ENCODE measurements at places on chromosomes 2 and 18.
A peak's percentile ranks its signal among the peaks of the same experiment; 100 is the strongest.

- peak; percentile 74 for DNase-seq
These were observed 174.6 kb downstream of the HAUS1 start for GRCh38 chr18:46278481-46279465.

- DNase-seq = no peak
These were observed 32.3 kb upstream of the NABP1 start for GRCh38 chr2:191645434-191646162.

DNA sequence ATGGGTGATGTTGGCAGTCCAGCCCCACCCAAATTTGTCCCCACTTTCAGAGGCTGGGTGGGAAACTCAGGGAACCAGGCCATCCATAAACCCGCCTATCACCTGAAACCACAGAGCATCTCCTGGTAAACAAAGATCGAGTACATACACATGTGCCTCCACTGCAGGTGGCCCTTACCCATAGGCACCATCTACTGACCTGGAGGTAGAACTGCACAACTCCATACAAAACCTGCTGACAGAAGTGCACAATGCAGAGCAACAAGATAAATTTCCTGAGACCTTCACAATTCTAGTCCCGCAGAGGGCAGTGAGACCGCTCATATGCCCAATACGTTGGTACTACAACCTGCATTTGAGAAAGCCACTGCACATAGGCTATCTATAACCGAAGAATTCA lies 856.3 kb downstream of the SUCLG1 start:
- no peak for DNase-seq

GRCh38 chr2:232504438-232504837 lies 15.8 kb upstream of the PRSS56 start:
- DNase-seq = no peak

DNA sequence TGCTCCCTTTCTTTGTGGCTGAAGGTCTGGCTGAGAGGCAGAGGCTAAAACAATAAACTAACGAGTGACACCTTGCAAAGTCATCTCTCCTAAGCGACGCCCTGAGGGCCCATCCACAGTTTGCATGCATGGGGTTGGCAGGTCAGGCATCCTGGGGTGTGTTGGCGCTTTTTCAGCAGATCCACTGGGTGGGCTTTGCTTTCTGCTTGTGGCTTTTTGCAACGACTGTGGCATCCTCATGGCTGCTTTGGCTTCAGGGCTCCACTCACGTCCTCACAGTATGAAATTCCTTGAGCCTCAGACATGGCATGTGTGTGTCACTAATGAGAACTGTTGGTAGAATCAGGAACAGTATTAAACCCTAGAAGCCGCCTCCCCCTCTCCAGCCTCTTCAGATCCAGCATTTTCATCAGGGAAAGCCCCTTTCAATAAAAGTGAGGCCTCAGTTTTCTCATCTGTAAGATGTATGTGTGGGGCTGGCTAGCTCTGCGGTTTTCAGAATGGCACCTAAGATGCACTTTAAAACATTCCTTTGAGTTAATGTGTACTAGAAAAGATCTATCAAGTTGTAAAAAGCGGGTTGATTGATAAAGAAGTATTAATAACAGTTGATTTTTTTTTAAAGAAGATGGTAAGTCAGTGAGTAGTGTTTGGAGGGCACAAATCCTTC lies 72.5 kb downstream of the SH3BP4 start:
- DNase-seq = peak; percentile 96

- peak; percentile 51 for DNase-seq
These were observed 19.2 kb downstream of the SH3RF3 start for GRCh38 chr2:109148117-109148746.

DNA sequence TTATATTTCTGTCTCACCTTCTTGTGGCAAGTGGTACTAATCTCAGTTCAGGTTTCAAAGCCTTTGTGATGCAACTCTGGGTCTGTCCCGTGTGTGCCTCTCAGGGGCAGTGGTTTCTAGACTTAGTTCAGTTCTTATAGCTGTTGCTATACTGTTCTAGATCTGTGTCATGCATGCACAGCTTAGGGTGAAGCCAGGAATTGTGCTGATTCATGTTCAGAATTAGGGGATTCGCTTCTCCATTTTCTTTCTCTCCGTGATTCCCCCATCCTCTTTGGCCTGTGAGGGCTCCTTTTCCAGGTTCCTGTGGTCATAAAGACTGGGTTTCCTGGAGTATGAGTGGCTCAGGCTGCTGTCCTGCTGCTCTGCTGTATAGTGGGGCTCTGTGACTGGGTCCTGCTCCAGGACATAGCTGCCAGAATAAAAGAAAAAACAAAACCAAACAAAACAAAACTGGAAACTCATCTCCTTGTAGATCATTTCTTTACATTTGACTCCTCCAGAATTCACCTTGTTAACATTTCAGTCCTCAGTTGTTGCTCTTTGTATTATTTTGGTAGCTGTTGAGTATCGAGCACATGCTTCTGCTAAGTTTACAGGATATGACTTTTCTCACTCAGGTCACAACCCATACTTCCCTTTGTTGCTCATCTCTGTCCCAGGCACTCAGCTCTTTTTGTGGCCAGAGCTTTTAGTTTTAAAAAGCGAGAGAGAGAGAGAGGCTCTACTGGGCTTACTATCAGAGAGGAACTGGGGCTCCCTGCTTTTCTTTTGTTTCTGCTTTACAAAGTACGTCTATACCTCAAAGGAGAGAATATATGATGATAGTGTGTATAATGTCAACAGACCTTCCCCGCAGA lies 34.2 kb downstream of the CERS6 start:
- peak; percentile 69 for DNase-seq

GRCh38 chr2:85240055-85240454 lies 87.7 kb downstream of the TGOLN2 start:
- no peak for DNase-seq

- no peak for DNase-seq
These were observed 28.7 kb upstream of the HNMT start for GRCh38 chr2:137935591-137935990.

DNA sequence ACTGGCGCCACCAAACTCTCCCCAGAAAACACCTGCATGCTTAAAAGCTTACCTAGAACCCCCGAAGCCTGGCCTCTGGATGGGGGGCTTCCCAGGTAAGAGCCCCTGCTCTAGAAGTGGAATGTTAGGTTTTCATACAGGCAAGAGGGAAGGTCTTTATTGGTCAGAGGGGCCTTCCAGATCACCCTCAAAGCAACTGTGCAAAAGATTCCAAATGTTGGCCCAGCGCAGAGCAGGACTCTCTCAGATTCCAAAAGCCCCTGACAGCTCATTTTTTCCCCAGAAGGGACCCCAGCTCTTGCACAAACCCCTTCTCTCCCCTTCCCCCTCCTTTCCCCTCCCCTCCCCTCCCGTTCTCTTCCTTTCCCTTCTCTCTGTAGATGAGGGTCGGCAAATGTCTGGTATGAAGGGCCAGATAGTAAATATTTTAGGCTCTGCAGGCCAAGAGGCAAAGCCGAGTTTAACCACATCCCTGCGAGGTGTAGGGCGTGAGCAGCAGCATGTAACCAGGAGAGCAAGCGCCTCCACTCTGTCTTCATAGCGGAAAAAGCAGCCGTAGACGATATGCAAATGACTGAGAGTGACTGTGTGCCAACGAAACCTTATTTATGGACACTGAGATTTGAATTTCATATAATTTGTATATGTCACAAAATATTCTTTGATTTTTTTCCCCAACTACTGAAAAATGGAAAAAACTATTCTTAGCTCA lies 116.9 kb downstream of the SMAD7 start:
- peak; percentile 56 for DNase-seq

- no peak for DNase-seq
These were observed 86.1 kb downstream of the LPIN1 start for GRCh38 chr2:11832531-11832930.

DNA sequence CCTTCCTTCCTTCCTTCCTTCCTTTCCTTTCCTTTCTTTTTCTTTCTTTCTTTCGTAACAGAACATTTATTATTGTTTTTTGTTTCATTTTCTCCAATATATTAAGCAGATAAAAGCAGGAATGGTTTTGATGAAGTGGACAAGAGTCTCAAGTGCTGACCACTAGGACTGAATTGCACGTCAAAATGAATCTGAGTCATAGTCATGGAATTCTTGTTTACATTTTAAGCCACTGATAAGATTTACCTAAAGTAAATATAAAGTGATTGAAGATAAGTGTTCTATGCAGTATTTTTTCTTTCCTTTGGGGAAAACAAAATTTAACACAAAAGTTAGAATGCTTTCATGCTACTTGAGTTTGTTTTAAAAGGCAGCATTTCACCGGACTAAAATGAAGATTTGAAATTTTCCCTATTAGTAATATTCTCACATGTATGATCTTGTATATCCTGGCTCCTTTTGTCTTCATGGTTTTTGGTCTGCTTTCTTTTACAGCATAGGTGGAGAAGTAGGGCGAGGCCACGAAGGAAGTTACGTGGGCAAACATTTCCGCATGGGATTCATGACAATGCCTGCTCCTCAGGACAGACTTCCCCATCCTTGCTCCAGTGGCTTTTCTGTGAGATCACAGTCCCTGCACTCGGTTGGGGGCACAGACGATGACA lies 113.5 kb downstream of the NYAP2 start:
- peak; percentile 77 for DNase-seq

DNA sequence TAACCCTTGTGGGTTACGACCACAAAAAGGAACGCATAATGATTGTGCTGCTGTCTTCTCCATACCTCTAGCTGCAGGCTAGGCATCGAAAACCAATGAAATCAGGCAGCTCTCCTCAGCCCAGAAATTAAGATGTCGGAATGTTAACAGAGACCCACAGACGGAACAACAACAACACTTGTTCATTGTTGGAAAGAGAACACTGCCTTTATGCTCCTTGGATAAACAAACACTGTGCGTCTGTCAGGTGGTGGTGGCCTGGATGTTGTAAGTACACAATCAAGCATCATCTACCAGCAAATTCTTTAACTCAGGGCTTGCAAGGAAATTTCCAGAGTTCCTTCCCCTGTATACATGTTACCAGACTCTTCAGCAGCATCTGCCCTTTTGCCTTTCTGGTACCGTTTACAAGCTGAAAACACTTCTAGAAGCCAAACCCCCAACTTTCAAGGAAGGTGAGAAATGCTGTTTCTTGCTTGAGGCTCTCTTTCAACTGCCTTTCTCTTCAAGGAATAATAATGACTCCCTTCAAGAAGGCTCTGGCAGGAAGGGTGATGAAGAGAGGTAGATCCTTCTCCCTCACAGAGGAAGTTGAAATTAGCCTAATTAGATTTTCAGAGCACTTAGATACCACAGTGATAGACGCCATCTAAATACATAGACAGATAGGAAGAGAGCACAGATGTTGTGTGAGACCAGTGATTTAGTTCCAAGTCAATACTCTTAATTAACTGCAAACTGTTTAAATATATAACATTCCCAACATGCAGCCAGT lies 332.7 kb downstream of the ZNF521 start:
- DNase-seq = no peak

GRCh38 chr2:136167721-136168475 lies 49.9 kb upstream of the CXCR4 start:
- DNase-seq = no peak

GRCh38 chr2:29082804-29083495 lies 8.6 kb upstream of the PCARE start:
- no peak for DNase-seq

DNA sequence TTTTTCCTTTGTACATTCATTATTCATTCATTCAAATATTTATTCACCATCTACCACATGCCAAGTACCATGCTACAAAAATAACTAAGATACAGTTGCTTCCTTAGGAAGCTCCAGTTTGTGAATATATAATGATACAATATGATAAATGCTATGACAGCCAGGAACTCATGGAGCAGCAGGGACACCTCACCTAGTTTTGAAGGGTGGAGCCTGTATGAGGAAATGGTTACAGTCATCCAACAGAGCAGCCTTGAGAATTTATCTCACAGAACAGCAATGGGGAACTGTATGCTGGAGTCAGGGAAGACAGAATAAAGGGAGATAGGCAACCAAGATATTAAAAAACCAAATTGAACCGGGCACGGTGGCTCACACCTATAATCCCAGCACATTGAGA lies 124.0 kb downstream of the OSBPL1A start:
- peak; percentile 48 for DNase-seq

- no peak for DNase-seq
These were observed 105.8 kb upstream of the DNAJC10 start for GRCh38 chr2:182610231-182610630.

DNA sequence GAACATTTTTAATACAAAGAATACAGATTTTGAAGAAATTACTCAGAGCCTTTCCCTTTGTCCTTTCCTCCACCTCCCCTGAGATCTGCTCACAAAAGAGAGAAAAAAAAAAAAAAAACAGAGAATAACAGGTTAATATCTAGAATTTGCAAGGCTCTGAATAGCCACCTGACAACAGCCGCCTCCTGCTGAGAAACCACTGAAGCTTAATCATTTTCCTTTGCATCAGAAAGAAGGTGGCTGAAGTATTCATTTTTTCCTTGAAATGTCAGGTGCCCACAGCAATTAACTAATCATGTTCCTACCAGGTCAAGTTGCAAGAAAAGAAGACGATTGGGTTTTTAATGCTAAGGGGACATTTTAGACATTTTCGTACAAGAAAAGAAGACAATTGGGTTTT lies 21.2 kb downstream of the CNTNAP5 start:
- DNase-seq = no peak

- DNase-seq = no peak
These were observed 96.9 kb upstream of the MSTN start for GRCh38 chr2:190159453-190159852.

GRCh38 chr2:30287857-30288513 lies 56.7 kb downstream of the LBH start:
- no peak for DNase-seq

DNA sequence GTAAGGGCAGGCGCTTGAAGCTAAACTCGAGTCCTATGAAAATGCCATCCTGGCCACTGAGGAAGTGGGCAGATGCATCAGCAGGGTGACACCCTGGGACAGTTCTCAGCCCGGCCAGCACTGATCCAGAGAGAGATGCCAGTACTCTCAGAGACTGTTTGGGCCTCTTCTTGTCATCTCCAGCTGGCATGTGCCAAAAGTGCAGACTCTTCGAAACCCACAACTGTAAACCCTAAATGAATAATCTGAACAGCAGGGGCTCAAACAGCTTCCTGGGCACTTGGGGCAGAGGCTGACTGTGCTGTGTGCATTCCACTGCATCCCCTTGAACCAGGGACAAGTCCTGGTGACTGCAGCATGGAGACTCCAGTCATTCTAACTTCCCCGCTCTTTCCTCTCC lies 204.2 kb upstream of the SMAD2 start:
- DNase-seq = no peak

DNA sequence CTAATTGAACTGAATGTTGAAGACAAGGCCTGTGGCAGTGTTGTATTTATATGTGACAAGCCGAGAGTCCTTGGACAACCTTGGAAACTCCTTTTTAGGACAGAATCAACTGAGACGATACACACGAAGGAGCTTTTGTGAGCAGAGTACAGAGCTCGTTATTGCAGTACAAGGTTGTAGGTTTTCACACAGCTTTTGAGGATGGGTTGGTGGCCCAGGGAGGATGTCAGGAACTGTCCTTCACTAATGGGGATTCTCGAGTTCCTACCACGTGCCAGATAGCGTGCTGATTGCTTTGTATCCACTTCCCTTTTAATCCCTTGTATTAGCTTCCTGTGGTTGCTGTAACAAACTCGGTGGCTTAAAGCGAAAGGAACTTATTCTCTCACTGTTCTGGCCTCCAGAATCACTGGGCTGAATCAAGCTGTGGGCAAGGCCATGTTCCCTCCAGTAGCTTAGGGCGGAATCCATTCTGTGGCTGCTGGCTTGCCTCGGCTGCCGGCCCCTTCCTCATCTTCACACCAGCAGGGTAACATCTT lies 20.2 kb downstream of the INPP4A start:
- DNase-seq = no peak

All from ELR (cell line).